ENCODE measurements at places on chromosomes 7 and 10.

GRCh38 chr7:121192834-121193233 lies 136.0 kb upstream of the WNT16 start:
- no peak for DNase-seq

DNA sequence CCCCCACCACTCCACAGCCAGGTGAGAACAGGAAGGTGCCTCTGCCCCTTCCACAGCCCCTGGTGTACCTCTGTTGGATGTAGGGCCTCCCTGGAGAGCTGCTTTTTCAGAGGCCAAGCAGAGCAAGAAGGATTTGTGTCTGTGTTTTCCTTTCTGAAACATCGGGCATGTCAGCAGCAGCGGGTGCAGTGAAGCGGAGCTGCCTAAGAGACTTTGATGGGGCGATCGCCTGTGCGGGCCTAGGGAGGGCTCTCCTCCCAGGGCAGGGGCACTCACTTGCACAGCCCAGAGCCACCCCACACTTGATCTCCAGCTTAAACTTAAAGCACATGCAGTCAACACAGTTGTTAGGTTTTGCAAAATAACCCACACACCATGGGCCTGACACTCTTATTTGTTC lies 324.7 kb downstream of the ACTR3B start:
- no peak for DNase-seq

DNA sequence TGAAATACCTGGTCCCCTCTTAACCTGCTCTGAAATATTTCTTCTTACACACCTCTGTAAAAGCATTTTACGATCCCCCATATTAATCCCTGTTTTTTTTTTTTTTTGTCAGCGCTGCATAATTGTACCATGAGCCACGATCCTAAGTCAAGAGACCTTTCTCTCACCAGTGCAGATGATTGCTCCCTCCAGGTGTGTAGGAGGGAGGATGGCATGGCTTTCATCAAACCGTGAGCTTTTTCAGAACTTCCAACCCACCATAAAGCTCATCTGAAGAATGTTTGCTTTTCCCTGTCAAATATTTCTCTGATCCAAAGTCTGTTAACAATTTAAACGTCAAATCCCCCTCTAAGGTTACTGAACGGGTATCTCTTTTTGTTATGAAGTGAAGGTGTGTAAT lies 28.2 kb upstream of the SEPHS1 start:
- DNase-seq, result no peak

DNA sequence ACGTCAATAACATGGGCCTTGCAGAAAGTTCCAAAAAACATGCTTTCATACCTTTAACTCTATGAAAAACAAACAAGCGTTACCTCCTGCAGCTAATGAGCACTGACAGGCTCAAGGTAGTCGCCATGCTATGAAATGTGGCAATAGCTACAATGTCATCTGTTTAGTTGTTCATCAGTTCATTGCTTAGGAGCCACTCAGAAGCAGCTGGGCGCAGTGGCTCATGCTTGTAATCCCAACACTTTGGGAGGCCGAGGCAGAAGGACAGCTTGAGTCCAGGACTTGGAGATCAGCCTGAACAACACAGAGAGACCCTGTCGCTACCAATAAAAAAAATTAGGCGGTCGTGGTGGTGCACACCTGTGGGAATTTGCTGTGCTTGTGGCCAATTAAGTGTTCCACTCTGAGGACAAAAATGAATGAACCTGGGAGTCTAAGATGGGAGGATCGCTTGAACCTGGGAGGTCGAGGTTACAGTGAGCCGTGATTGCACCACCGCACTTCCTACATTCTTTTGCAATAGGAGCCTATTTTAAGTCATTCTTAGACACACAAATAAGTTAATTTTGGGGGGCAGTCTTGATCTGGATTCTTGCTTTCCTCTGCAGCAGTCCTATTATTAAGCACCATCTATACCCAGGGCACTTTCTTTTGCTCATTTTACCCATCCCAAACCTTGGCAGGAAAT lies 276.2 kb upstream of the KLF14 start:
- no peak for DNase-seq

DNA sequence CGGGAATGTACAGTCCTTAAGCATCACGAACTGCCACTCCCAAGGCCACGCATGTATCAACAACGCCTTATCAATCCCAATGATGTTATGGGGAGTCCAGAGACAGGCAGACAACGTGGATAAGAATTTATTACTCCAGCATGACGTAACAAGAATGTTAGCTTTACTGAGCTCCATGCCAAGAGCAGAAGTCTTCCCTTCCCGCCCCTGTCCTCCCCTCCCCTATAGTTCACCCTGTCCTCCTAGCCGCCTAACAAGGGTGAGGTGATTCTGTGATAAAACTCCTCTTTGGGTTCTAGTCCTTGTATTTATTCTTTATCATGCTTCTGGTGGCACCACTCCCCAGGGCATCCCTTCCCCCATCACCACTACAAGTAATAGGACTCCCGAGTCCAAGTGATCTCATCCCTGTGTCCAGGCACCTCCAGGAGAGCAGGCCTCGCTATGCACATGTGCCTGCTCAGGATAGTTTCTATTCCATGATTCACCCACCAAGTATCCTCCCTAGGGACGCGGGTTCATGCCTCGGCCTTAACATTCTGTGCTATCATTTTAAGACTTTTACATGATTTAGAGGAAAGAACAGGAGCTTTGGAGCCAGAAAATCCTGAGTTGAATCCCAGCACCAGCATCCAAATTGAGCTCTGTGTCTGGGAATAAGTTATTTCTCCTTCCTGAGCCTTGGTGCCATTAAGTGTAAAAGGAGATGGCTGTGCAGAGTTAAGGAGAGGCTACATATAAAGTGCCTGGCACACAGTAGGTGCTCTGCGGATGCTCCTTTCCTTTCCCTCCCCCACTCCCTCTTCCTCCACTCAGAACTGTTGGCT lies 15.4 kb downstream of the GSDME start:
- no peak for DNase-seq

DNA sequence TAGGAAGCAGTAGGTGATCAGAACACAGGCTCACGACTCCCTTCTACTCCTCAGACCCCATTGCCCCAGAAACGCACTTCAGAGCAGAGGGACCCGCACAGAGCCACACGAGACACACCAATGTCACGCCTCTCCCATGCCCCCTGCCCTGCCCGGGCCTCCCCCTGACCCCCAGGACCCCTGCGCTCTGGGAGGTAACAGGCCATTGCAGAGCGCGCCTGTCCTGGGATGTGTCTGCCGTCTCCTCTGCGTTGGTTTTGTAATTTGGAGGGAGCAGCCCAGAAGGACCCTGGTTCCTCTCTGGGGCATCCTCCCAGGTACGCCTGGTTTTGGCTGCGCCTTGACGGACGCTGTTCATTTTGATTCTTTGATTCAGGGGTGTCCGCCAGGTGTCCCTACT lies 85.4 kb downstream of the UNCX start:
- DNase-seq, result no peak

DNA sequence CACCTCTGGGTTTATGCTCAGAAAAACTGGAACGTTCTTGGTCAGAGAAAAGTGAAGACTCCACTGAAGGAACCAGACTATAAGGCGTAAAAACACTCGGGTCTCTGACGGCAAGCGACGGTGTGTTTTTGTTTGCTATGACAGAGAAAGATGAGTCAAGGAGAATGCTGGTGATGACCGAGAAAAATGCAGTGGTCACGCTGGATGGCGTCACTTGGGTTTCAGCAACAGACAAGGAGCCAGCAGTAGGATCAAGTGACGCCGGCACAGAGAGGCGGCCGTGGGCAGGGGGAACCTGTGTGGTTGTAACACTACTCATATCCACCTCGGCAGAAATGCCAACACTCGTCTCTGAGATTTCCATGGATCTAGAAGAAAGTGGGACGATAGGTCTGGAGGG lies 63.4 kb downstream of the KIAA1549 start:
- DNase-seq, result no peak

- no peak for DNase-seq
Observed at GRCh38 chr7:94763268-94763667, 107.3 kb upstream of the SGCE start.

DNA sequence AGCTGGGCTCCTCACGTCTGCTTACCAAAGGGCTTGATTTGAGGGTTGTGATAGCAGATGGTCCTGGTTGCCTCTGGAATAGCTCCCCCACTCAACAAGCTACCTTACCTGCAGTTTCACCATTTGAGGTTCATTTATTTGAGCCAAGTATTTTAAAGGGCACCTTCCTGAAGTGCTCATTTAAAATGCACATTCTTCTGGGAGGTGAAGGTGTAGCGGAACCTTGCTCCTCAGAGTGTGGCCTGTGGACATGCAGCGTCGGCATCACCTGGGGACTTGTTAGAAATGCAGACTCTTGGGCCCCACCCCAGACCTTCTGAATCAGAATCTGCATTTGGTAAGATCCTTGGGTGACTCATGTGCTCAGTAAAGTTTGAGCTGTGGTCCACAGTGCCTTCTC lies 2.3 kb downstream of the CDH23 start:
- DNase-seq, result no peak

DNA sequence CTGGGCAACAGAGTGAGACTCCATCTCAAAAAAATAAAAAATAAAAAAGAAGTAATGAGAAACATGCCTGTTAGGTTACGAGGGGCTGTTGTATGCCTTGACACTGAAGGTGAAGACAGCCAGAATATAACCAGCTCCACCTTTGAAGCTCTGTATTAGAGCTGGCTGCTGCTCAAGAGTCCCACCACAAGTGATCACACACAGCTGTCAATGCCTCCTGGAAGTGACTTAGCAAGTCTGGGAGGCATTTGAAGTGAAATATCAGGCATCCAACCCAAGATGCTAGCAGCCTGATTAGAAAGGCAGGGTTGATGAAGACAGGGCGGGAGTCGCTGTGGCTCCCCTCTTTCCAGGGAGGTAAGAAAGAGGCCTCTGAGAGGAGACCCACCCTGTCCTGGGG lies 34.1 kb upstream of the INPP5F start:
- DNase-seq, result no peak

DNA sequence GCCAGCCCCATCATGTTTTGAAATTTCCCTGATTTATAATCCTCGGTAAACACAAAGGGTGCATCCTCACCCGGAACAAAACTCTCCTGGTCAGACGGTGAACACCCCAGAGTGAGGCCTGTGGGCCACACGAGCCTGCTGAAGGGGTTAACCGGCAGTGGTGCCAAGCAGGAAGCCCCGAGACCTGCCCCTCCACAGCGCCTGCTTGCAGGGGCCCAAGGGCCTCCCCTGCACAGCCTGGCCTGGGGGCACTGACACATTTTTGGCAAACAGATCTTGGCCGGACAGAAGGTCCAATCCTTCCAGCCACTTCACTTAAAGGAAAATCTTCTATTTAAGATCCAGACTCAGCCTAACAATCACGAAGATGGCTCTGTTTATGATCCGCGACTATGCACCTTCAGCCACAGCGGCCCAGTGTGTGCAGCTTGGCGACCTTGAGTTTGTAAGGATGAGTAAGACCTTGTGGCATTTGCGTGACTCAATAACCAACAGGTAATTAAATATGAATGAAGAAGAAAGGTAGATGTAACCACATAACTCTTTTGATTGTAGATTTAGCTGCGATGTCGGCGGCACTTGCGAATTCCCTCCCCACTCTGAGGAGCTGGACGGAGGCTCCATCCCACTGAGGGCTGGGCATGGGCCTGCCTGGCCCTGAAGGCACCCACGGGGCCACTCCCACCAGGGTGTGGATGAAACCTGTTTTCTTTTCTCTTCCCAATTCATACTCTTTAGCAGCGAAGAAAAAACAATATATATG lies 328.2 kb downstream of the DNAJB6 start:
- DNase-seq, result no peak

GRCh38 chr7:133081119-133081598 lies 731 bp downstream of the CHCHD3 start:
- no peak for DNase-seq

DNA sequence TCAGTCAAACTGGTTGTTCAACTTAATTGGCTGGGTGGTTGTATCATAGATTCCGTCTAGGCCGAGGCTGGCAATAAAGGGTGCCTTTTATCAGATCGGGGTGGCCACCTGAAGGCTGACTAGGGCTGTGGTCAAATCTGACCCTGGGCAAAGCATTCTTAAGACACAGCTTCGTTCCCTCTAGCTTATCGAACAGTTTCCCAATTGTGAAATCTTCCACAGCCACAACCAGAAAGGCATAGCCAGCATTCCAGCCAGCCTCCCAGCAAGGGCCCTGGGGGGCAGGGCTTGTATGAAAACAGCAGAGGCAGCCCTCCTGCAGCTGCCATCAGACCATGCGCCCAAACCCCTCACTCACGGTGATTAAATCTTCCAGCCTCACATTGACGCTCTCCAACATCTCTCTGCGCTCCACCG lies 42.5 kb upstream of the TMEM213 start:
- no peak for DNase-seq

DNA sequence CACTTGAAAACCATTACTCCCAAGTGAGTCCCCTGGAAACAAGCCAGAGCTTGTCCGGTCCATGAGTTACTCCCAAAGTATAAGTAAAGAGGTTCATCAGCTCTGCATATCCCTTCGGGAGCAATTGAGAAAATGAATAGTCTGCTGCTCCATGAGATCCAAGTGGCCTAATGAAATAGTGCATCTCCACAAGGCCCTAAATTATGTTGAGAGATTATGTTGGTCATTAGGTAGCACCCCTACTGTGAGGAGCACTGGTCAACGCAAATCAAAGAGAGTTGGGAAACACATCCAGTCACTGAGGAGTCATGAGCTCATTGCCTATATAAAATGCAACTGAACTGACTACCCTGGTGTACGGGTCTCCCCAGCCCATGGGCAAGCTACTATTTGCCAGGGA lies 205.5 kb upstream of the AOAH start:
- DNase-seq, result no peak

GRCh38 chr7:138092486-138093028 lies 16.3 kb downstream of the AKR1D1 start:
- DNase-seq, result no peak

DNA sequence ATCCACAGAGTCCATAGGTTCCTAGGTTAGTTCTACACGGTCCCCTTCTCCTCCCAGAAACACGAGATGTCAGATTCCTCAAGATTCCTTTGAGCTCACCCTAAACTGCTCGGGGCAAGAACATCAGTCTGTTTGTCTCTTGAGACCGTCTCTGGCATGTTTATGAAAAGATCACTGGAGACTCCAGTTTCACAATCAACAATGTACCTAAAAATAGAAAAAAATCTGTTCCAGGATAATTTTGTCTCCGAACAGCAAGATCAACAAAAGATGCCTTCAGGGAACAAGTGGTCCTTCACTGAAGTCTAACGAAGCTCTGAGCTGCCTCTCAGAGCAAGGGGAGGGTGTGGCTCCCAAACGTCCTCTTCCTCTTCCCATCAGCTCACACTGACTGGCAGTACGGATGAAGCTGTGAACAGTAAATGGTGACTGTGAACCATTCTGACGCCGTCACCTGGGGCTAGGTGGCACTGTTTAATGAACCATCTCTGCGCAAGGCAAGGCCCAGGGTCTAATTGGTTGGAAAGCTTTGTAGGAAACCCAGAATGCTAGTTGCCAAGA lies 156.2 kb upstream of the LYZL1 start:
- DNase-seq, result no peak

GRCh38 chr10:120355425-120355824 lies 101.6 kb upstream of the PLPP4 start:
- DNase-seq, result no peak

- no peak for DNase-seq
Observed at GRCh38 chr7:140586516-140586915, 54.1 kb downstream of the DENND2A start.

DNA sequence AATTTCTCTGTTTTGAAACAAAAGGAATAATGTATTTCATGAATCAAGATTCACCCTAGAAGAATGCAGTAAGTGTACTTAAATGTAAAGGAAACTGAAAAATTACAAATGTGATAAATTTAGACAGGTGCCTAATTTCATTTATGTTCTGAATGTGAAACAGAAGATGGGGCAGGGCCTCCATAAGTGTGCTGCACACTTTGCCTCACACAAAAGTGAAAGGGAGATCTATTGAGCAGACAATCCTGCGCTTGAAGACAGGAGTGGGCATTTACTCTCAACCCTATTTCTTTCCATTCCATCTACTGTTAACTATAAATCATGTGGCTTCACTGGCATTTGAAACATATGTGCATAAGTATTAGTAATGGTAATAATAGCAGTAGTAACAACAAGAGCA lies 36.2 kb downstream of the GNG11 start:
- no peak for DNase-seq

Measured in SHP77 treated with DMSO at 0.1 percent for 48 hours (cell line).